ENCODE measurements at places on chromosomes 3 and 15.

- DNase-seq, result no peak
Measured at GRCh38 chr15:62847900-62848489, 194.6 kb upstream of the TPM1 start.

DNA sequence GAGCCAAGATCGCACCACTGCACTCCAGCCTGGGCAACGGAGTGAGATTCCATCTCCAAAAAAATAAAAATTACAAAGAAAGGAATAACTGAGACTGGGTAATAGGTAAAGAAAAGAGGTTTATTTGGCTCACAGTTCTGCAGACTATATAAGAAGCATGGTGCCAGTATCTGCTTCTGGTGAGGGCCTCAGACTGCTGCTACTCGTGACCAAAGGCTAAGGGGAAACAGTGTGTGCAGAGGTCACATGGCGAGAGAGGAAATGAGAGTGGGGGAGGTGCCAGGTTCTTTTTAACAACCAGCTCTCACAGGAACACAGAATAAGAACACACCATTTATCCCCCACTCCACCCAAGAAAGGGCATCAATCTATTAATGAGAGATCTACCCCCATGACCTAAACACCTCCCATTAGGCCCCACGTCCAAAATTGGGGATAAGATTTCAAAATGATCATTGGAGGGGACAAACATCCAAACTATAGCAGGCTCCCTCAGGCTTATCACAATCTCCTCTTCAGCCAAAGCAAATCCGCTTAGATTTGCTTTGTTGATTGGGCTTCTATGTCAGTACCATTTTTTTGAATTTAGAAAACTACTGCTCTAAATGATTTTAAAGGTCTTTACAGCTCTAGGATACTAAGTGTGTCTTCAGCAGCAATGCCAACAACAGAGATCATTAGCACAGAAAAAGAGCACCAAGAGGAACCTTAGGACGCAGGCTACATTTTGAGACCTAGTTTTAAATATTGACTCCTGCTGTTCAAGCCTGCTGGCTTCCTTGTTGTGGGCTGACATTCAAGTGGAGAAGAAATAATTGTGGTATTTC, 84.2 kb upstream of the TBL1XR1 start:
- DNase-seq, result no peak

DNA sequence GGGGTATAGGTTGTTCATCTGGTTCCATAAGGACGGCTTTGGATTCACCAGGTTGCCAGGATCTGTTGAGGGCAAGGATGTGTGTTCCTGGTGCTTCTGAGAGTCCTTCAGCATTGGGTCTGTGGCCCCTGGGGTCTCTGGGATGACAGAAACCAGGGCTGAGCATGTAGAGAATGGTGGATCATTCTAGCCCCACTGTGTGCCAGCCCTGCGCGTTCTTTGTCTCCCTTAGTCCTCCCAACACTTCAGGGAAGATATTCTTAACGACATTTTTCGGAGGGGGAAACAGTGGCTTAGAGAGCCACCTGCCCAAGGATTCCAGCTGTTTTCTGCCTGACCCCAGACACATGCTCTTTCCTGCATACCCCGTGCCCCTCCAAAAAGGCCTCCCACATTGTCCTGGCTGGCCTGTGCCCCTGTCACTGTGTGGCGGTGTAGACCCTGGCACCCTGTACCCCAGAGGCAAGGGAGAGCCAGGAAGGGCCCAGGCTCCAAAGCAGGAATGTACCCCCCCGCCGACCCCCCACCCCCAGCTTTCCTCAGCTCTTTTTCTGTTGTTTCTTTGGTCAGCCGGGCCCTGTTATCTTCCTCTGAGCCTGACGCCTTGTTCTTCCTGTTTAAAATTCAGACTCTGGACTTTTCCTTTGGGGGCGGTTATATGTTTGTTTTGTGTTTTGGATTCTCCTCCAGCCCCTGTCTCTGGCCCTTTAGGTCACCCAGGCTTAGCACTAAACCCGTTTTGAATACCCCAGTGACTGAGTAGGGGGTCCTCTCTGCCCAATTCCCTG, 57.8 kb upstream of the SMAD6 start:
- no peak for DNase-seq

DNA sequence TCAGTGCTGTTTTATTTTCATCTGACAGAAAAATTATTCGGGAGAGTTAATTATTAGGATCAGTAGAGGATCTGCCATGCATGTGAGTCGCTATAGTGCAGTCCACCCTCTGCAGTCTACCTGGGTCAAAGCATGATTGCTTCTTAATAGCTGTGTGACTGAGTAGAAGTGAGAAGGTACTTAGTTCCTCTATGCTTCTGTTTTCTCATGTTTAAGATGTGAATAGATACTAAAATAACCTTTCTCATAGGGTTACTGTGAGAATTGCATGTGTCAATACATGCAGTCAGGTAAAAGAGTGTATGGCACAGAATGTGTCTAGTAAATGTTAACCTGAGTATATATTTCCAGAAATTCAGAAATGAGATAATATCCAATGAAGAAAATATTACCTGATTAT, 435.7 kb downstream of the NAALADL2 start:
- no peak for DNase-seq

DNA sequence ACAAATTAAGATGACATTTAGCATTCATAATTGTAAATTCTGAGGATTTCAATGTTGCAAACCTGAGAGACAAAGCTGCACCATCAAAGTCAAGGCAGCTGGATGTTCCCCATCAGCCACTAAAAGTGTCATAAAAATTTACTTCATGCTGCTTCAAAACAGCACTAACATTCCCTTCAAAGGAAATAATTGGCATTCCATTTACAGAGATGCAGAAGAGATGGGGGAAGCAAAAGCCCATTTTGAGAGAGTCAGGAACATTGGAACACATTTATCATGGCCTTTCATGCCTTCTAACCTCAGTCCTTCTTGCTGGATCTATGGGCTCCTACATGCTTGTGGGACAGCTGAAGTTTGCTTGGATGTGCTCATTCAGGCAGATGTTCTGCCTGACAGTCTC, 6.4 kb upstream of the TMEM158 start:
- no peak for DNase-seq

All from right kidney (tissue), 9 donors.